ENCODE measurements at places on chromosomes 1 and 21.

GRCh38 chr1:67609577-67610341, 75.2 kb upstream of the GADD45A start:
- DNase-seq, result no peak

DNA sequence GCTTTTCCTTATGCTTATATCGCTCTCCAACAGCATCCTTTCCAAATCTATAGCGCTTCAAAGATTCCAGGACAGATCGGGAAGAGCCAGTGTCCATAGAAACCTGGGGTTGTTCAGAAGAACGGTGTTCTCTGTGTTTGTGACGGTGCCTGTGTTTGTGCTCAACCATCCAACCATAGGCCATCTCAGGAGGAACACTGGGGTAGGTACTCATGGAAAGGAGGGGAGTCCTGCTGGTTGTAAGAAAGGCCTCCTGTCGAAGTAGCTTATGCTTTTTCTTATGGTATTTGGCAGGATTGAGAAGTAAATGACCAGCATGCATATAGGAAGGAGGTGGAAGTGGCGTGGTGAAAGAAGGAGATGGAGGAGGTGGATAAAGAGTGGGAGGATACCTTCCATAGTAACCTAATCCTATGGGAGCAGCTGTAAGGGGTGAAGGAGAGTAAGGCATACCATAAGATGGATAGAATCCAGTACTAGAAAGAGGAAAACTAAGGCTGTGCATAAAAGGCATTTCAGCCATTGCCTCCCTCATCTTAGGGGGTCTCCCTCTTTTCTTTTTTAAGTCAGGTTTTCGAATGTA, 84.2 kb downstream of the ASH1L start:
- no peak for DNase-seq

DNA sequence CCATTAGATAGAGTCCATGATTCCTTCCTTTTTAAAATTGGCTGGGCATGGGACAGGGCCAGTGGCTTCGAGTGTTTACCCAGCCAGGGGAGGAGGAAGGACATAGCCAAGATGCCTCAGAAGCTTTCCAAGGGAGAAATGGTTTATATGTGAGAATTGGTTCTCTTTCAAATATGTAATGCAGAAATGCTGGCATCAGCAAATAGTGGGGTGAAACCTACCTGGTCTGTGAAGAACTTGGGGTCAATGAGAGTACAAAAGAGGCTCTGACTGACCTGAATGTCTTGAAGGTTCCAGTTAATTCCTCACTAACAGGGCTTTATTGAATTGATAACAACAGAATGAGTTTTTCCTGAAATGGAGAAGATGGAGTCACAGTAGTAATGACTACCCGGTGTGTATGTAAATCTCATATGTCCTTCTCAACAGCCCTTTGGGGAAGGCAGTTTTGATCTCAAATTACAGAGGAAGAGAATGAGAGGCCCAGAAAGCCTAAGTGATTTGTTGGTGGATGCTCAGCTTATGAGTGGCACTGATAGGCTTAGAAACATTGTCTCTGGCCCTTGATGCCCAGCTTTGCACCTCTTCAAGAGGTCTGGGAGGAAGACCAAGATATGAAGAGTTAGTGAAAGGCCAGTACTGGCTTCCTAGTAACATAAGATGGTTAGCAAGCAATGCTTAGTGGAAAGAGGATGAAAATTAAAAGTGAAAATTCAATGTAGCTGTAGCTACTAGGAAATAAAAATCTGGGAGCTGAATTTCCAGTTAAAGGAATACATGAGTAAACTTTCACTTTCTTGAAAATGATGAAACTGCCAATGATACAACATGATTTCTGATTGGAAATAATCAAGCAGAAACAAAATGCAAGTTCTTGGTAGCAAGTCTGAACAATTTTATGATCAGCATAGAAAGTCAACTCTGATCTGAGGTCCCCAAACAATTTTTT, 2.7 kb downstream of the ATF3 start:
- no peak for DNase-seq

DNA sequence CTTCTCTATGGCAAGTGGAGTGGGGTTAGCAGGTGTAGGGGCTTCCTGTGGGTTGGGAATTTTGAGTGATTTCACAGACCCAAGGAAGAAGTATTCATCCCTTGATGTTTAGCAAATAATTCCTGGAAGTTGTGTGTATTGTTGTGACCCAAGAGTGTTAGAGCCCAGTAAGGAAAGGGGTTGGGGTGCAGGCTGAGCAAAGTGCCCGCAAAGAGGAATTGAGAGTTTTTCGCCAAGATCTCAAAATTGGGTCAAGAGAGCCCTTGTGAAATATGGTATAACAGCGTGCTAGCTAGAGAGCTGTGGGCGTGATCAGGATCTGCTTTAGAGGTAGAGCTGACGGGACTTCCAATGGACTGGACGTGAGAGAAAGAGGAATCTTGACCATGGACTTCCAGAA, 73.0 kb upstream of the LAPTM5 start:
- DNase-seq, result no peak
